Activated CD4-positive, alpha-beta memory T cell treated with anti-CD3 and anti-CD28 coated beads, Interleukin-2, amount 10 ng/mL, durations not matched to agents 7 days and 5 days (primary cell): ENCODE measurements at places on chromosomes 5 and 9. TPM values are rescaled to one million over a fixed set of nuclear protein-coding genes. Genes with fewer than 3 reads are reported as not detected.

The AFAP1L1 gene
- not detected for total RNA-seq

The MYMK gene
- total RNA-seq, result not detected

The MEIKIN gene
- 2.2 TPM for total RNA-seq

The CEMIP2 gene
- 137 TPM for total RNA-seq

The TMEFF1 gene
- total RNA-seq, result 0.18 TPM

The PCDHB8 gene
- total RNA-seq, result not detected

The CRHBP gene
- total RNA-seq, result 0.10 TPM

The SPINK7 gene
- total RNA-seq, result not detected

The PCSK1 gene
- total RNA-seq, result not detected

The NR2F1-AS1 gene
- not detected for total RNA-seq

The LCN1 gene
- total RNA-seq, result not detected

The DMRT3 gene
- not detected for total RNA-seq

The OR2K2 gene
- not detected for total RNA-seq

The SV2C gene
- 0.33 TPM for total RNA-seq

The LRRTM2 gene
- not detected for total RNA-seq
